ENCODE measurements at places on chromosomes 7 and 10. TPM values are rescaled to one million over a fixed set of nuclear protein-coding genes. Genes with fewer than 3 reads are reported as not detected.

GRCh38 chr7:99579956-99580777 lies 17.9 kb upstream of the TMEM225B start:
- no peak overlapping the region for H3K27ac ChIP-seq
- peaks cover 14% of the 10 kb centered on the region for H3K4me1 ChIP-seq
- peak overlapping the region; percentile 72 for H3K4me3 ChIP-seq
- DNase-seq, result peak; percentile 38
- no peaks in the 10 kb centered on the region for H3K36me3 ChIP-seq

GRCh38 chr7:37104822-37105518 lies 343.7 kb downstream of the ELMO1 start:
- H3K4me3 ChIP-seq, result no peak overlapping the region
- H3K27ac ChIP-seq, result no peak overlapping the region
- DNase-seq, result no peak
- H3K27me3 ChIP-seq, result no peaks in the 10 kb centered on the region
- H3K4me1 ChIP-seq, result no peaks in the 10 kb centered on the region
- H3K36me3 ChIP-seq, result no peaks in the 10 kb centered on the region

TRIM24 gene
- total RNA-seq, result 21.4 TPM

SLC18A2 gene
- total RNA-seq, result 0.27 TPM

DNA sequence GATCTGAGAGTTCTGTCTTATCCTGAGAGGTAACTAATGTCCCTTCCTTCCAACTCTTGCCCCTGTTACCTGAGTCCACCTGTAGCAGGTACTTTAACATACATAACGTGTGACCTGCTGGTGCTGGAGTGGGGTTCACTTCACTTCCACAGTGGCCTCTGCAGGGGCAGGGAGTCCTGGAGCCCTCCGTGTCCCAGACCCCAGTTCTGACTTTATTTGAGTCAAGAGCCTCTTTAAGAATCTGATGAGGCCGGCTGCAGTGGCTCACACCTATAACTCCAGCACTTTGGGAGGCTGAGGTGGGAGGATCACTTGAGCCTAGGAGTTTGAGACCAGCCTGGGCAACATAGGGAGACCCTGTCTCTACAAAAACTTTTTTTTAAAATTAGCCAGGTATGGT lies 117.0 kb upstream of the RET start:
- no peaks in the 10 kb centered on the region for H3K27me3 ChIP-seq
- no peak overlapping the region for H3K4me3 ChIP-seq
- no peaks in the 10 kb centered on the region for H3K36me3 ChIP-seq
- peak; percentile 21 for DNase-seq

PSMA2 gene
- total RNA-seq, result 57.4 TPM

- no peaks in the 10 kb centered on the region for H3K4me1 ChIP-seq
- H3K36me3 ChIP-seq, result no peaks in the 10 kb centered on the region
- H3K27me3 ChIP-seq, result no peaks in the 10 kb centered on the region
- DNase-seq, result no peak
- no peak overlapping the region for H3K4me3 ChIP-seq
Measured at GRCh38 chr7:128265156-128265905, 24.3 kb downstream of the LEP start.

DNA sequence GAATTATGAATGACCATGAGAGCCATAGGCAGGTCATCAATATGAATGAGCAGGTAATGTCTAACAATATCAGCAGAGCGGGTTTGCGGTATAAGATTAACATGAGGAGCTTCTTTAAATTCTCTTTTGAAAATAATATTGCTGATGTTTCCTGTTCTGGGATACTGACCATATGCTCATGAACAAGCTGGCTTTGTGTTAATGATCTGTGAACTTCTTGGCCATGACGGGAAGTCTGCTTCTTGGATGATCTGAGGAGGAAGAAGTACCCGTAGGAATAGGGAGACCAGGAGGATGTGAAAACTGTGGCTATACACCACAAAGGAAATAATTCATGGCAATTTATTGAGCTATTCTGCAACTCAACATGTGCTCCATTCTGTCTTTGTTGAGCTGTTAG lies 38.6 kb downstream of the ITGA8 start:
- H3K4me3 ChIP-seq, result no peak overlapping the region
- no peaks in the 10 kb centered on the region for H3K4me1 ChIP-seq
- H3K27me3 ChIP-seq, result no peaks in the 10 kb centered on the region
- no peak overlapping the region for H3K27ac ChIP-seq
- no peaks in the 10 kb centered on the region for H3K36me3 ChIP-seq

GRCh38 chr10:61941202-61941681 lies 39.7 kb downstream of the ARID5B start:
- no peak overlapping the region for H3K4me3 ChIP-seq
- DNase-seq, result no peak
- H3K27ac ChIP-seq, result no peak overlapping the region

- H3K4me1 ChIP-seq, result no peaks in the 10 kb centered on the region
- DNase-seq, result no peak
- no peaks in the 10 kb centered on the region for H3K27me3 ChIP-seq
- H3K4me3 ChIP-seq, result no peak overlapping the region
- no peaks in the 10 kb centered on the region for H3K36me3 ChIP-seq
Measured at GRCh38 chr10:74684462-74684861, 141.9 kb upstream of the KAT6B start.

- H3K4me1 ChIP-seq, result peaks cover 4% of the 10 kb centered on the region
- H3K4me3 ChIP-seq, result no peak overlapping the region
- DNase-seq, result no peak
- H3K27ac ChIP-seq, result no peak overlapping the region
Measured at GRCh38 chr7:23462846-23463245, 7.4 kb downstream of the IGF2BP3 start.

DNA sequence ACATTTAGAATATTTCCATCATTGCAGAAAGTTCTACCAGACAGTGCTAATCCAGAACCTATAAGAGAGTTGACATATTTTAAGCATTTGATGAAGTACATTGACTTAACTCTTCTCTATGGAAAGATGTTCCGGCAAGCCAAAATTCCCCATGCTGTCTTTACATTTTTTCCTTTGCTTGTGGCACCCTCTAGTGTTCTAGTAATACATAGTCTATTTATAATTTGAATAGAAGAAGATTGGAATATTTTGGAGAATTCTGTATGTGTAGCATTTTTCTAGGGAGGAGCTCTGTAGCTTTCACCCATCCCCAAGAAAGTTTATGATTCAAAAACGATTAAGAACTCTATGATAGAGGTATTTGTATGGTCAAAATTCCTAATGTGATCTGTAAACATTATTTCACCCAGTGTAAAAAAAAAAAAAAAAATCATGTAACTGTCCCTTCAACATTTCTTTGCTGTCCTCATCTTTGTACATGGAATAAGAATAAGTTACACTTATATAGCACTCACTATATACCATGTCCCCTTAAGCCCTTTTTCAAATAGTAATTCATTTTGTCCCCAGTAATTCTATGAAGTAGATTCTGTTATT lies 33.2 kb downstream of the NRF1 start:
- DNase-seq, result no peak
- no peak overlapping the region for H3K27ac ChIP-seq
- peaks cover 15% of the 10 kb centered on the region for H3K4me1 ChIP-seq

DNA sequence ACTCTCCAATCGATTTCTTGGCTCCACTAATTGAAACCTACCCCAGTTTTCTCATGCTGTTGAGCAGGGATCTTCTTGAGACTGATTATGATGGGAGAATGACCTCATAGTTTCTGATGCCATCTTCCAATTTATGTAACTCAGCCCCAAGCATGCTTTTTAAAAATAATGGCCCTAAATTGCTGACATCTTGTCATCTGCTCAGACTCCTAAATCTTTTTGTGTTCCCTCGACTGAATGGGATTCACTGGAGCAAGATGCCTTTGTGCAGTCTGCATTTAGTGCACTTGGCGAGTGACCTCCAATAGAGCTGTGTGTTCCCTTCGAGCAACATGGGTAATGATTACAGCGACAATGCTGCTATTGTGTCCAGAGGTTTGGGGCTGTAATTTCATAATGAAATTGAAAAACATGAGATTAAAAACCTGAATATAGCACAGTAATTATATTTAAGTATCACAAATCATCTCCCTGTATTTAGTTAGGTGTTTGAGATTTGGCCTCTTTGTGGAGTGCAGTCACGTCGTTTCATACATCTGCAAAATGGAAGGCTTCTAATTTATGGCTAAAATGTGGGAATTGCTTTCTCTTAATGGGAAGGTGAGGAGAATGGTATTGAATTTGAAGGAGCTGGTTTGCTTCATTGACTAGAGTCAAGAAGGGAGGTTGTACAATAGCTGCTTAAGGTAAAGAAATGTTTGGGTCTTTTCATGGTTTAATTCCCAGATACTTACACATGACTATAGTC lies 192.9 kb downstream of the AUTS2 start:
- H3K27ac ChIP-seq, result no peak overlapping the region
- H3K4me1 ChIP-seq, result peaks cover 19% of the 10 kb centered on the region
- no peak overlapping the region for H3K4me3 ChIP-seq
- no peaks in the 10 kb centered on the region for H3K27me3 ChIP-seq

- H3K27ac ChIP-seq, result no peak overlapping the region
- no peak overlapping the region for H3K4me3 ChIP-seq
- no peak for DNase-seq
- no peaks in the 10 kb centered on the region for H3K36me3 ChIP-seq
Measured at GRCh38 chr7:71145906-71146901, 14.3 kb downstream of the GALNT17 start.

RBP4 gene
- total RNA-seq, result 1.3 TPM

DNA sequence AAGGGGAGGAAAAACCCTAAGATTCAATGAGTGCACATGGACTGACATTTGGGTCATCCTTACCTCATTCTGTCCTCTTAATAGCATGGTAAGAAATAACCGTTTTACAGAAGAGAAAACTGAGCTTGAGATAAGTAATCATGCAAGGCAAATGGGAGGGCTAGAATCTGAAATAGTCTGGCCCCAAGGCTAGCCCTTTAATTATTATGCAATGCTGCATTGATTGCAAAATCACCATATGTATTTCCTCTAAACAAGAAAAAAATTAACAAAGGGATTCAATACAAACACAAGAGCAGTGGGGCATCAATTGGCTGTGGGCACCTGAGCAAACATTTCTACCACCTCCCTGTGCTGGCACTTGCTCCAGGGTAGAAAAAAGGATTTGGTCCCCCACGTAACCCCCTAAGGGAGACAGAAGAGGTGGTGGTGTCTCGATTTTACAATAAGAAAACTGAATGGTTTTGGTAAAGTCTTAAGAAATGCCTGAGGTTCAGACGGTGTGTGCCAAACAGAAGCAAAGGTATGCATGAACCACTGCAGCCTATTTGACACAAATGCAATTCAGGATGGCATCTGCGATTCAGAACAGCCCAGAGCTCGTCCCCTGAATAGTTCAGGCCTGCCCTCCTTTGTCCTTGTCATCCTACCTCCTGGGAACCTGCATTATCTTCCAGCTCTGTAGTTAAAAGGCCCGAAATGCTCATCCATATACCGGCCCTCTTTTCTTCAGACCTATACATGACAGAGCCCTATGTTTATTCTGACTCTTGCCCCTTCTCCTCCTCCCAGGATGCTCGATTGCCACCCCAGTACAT lies 23.6 kb downstream of the PIP4K2A start:
- no peaks in the 10 kb centered on the region for H3K36me3 ChIP-seq
- no peaks in the 10 kb centered on the region for H3K4me1 ChIP-seq
- H3K4me3 ChIP-seq, result no peak overlapping the region
- H3K27me3 ChIP-seq, result no peaks in the 10 kb centered on the region
- no peak overlapping the region for H3K27ac ChIP-seq

DNA sequence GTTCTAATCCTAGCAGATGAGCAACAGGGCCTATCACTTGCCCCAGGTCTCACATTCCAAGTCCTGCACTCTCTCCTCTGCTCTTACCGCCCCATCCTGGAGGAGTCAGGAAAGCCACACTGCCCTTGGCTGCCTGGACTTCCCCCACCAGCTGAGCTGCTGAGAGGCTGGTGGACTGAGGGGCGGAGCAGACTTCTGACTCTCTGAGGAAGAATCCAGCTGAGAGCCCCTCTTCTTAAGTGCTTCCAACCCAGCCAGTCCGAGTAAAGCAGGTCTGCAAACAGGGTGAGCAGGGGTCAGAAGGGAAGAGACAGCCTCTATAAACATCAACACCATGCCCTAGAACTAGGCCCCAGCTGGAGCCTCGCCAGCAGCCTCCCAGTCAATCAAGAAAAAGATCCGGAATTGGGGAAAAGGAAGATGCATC lies 92.4 kb upstream of the TMEM72 start:
- no peaks in the 10 kb centered on the region for H3K36me3 ChIP-seq
- DNase-seq, result no peak
- H3K4me3 ChIP-seq, result no peak overlapping the region
- no peaks in the 10 kb centered on the region for H3K27me3 ChIP-seq
- H3K4me1 ChIP-seq, result no peaks in the 10 kb centered on the region

NANOS1 gene
- total RNA-seq, result 19.3 TPM

DNA sequence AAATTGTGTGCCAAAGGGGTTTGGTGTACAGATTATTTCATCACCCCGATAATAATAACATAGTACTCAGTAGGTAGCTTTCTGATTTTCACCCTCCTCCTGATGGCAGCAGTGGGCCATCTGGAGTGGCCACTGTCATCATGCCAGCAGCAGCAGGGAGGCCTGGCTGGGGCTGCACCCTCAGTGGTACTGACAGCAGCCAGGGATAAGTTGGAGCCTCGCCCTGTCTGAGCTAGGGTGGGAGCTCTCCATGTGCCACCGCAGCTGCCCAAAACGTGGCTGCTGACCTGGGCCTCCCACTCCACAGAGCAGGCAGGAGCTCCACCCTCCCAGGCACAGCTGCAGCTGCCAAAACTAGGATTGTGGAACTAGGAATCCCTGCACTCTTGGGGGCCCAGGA lies 700.8 kb upstream of the KCND2 start:
- H3K36me3 ChIP-seq, result no peaks in the 10 kb centered on the region
- no peak overlapping the region for H3K4me3 ChIP-seq
- H3K27ac ChIP-seq, result no peak overlapping the region
- no peaks in the 10 kb centered on the region for H3K4me1 ChIP-seq
- no peaks in the 10 kb centered on the region for H3K27me3 ChIP-seq

DNA sequence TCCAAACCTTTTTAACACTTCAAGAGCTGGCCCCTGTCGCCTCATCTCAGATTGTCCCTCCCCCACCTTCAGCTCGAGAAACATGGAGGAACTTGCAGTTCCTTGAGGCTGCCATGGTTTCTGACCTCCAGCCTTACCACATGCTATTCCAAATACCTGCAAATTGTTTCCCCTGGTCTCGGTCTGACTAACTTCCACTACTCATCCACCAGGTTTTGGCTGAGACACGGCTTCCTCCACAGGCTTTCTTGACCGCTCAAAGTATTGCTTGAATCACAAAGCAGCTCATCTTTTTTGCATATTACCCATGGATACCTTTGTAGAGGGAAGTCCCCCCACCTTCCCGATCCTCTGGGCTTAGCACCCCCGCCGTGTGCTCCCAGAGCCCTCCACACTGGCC lies 5.2 kb upstream of the SAMD8 start:
- DNase-seq, result no peak
- H3K36me3 ChIP-seq, result peaks cover 29% of the 10 kb centered on the region
- H3K27ac ChIP-seq, result peak overlapping the region; percentile 99
- H3K27me3 ChIP-seq, result no peaks in the 10 kb centered on the region
- peak overlapping the region; percentile 79 for H3K4me3 ChIP-seq

PDGFA gene
- 30.4 TPM for total RNA-seq

ASAH2 gene
- total RNA-seq, result 3.6 TPM

Data from psoas muscle (tissue), 8 donors.